GM23248 (cell line): ENCODE measurements at places on chromosomes 3 and 15. TPM values are rescaled to one million over a fixed set of nuclear protein-coding genes. Genes with fewer than 3 reads are reported as not detected.

GRCh38 chr15:74431645-74432044, 2.1 kb downstream of the SEMA7A start:
- DNase-seq: peak; percentile 44

DNA sequence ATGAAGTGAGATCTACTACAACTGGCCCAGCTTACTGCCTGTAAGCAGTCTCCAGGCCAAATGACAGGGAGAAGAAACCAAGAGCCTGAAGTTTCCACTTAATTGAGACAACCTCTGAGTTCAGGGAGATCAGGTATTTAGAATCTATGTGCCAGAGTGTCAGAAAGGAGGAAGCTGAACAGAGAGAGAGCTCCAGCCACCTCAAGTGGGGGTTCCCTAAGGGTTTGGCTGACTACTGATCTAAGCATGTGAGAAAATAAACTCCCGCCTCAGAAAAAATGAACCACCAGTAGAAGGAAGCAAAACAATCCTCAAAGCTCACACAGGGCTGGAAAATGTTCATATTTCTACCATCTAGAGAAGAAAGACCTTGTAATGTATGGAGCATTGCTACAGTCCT, 25.0 kb downstream of the ADAM10 start:
- DNase-seq: peak; percentile 44

C3orf85 gene
- not detected in 2 replicates for total RNA-seq

EOMES gene
- 0.11 TPM in 1 of 2 replicates, not detected in the other for total RNA-seq

CPN2 gene
- total RNA-seq: not detected in 2 replicates
